ENCODE measurements at places on chromosomes 2 and 18. TPM values are rescaled to one million over a fixed set of nuclear protein-coding genes. Genes with fewer than 3 reads are reported as not detected.

DNA sequence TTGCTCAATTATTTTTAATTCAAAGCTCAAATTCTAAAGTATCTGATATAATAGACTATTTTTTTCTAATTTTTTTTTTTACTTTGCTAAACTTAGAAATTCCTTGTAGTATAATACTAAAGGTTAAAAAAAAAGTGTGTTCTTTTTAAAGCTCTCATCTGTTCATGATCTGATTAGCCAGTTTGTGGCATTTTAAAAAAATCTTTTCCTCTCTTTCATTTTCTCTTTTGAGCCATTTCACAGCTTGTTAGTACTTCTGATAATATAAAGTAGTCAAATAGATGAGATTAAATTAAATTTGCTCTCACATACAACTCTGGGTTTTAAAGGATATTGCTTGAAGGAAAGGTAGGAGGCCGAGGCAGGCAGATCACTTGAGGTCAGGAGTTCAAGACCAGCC, 40.7 kb upstream of the NEMP2 start:
- no peak for DNase-seq
- H3K27ac ChIP-seq = no peak overlapping the region
- H3K4me3 ChIP-seq = no peak overlapping the region
- H3K36me3 ChIP-seq = no peaks in the 10 kb centered on the region

DNA sequence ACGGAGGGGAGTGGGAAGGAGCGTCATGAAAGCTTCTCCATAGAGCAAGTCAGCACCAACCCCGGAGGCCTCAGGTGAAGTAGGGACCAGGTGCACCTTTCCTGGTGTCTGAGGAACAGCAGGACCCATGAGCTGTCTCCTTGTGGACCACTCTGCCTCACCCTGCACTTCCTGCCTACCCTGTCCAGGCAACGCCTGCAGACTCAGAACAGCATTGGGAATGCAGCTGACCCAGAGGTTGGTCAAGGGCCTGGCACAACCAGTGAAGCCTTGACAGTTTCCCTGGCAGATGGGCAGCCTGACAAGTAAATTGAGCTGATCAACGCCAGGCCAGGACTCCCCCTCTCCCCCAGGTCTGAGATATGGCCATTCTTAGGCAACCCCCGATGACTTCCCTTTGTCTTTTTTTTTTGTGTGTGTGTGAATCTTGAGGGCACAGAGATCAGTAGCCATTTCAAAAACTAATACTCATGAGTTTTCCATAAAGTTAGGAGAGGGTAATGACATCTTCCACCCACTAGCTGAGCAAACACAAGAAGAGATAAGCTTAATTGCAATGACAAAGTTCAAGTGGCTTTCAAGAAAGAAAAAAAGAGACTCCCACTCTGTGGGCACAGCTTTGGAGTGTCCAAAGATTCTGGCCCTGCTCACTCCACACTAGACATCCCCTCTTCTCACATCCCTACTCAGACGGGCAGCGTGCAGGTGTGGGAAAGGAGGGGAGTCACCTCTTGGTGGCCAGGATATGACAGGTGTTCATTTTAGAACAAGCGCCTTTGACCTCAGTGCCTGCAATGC, 3.5 kb upstream of the FABP1 start:
- H3K27ac ChIP-seq = no peak overlapping the region
- H3K4me1 ChIP-seq = no peaks in the 10 kb centered on the region
- DNase-seq = no peak
- H3K36me3 ChIP-seq = no peaks in the 10 kb centered on the region

- H3K27ac ChIP-seq = 0 out of 2 replicates have a peak overlapping the region, but pooled peaks have one; percentile 3
- H3K36me3 ChIP-seq = no peaks in the 10 kb centered on the region
- DNase-seq = no peak
- H3K27me3 ChIP-seq = no peaks in the 10 kb centered on the region
- H3K4me1 ChIP-seq = peaks cover 41% of the 10 kb centered on the region
- peak overlapping the region; percentile 2 for H3K4me3 ChIP-seq
These were observed 10.9 kb downstream of the TRIP12 start for GRCh38 chr2:229910832-229911412.

- no peak overlapping the region for H3K27ac ChIP-seq
- H3K27me3 ChIP-seq = no peaks in the 10 kb centered on the region
- DNase-seq = no peak
- no peak overlapping the region for H3K4me3 ChIP-seq
- no peaks in the 10 kb centered on the region for H3K36me3 ChIP-seq
- H3K4me1 ChIP-seq = no peaks in the 10 kb centered on the region
These were observed 214.7 kb downstream of the RAD51AP2 start for GRCh38 chr2:17303521-17303920.

DNA sequence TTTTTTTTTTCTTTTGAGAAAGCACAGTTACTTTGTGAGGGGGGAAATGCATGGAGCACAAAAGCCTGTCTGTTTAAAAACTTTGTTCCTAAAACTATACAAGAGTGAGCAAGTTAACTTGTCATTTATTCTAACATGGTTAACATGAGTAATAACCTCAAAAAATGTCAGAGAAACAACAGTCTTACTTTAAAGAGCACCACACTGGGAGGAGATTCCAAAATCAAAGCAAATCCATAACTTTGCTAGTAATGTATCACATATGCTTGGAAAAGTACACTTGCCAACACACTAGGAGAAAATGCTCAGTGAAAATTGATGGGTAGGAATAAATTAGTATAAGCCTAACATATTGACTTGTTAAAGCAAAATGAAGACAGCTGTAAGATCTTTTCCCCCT, 157.1 kb downstream of the PRPF40A start:
- H3K27me3 ChIP-seq = no peaks in the 10 kb centered on the region
- H3K27ac ChIP-seq = no peak overlapping the region
- peaks cover 7% of the 10 kb centered on the region for H3K4me1 ChIP-seq

DNA sequence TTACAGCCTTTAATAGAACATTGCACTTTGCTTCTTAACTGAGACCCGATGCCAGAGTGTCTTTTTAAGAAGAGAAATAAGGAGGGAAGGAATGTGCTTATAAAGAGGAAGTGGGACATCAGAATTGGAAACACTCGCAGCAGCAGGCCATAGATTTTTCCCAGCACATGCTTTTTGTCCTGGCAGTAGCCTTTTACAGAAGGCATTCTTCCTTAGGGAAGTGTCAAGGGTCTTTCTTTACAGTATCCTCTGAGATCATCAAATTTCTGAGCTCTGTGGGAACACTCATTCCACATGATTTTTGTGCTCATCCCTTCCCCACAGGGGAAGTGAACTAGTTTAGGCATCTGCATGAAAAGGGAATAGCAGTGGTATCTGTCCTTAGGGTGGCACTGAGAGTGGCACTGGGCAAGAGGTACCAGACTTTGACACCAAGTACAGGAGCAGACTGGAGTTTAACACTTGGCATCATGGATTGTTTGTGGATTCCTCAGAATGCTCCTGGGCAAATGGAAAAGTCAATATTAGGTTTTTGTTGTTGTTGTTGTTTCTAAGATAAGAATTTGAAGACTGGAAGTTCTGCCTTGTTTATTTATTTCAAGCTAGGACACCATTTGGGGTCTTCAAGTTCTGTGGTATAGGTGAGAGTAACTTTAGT, 4.1 kb downstream of the MYO1B start:
- no peaks in the 10 kb centered on the region for H3K36me3 ChIP-seq
- no peak overlapping the region for H3K4me3 ChIP-seq
- DNase-seq = no peak

DNA sequence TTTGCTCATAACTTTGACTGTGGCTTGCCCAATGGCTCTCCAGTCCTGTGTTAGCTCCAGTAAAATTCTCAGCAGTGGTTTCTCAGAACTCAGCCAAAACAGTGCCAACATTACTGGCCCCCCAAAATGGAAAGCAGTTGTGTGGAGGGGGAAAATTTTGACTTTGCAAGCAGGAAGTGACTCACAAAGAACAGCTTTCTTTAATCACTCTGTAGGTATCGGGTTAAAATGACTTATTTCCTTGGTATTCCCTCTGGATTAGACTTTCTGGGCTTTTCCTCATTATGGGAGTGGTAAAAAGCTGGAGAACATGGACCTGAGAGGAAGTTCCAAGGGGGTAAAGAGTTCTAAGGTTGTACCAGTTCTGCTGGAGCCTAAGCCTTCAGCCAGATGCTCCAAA, 175.7 kb upstream of the RND3 start:
- H3K36me3 ChIP-seq = no peaks in the 10 kb centered on the region

Gene SLC5A7
- total RNA-seq = not detected

Gene NFU1
- 36.5 TPM for total RNA-seq

Gene CRYGC
- not detected for total RNA-seq

Gene IL1A
- total RNA-seq = 6.1 TPM
